ENCODE measurements at places on chromosomes 16 and 17. TPM values are rescaled to one million over a fixed set of nuclear protein-coding genes. Genes with fewer than 3 reads are reported as not detected.

DNA sequence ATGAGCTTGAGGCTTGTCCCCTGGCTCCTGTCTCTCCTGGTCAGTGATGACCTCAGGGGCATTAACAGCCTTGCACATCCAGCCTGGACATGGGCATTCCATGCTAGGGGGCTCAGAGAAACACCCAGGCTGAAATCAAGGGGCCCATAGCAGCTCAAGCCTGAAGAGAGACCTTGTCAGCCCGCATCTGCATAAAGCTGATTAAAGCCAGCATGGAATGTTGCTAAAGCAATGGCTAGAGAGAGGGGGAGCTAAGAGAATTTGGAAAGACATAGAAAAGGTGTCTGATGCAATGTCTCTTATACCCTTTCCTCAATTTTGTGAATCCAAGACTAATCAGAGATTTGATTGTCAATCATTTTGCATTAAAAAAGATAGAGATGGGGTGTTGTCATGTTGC lies 51.4 kb upstream of the WSCD1 start:
- DNase-seq: no peak

GRCh38 chr16:73253922-73254480 lies 206.1 kb upstream of the ZFHX3 start:
- DNase-seq: no peak

- no peak for DNase-seq
Observed at GRCh38 chr17:14737984-14738651, 437.2 kb downstream of the HS3ST3B1 start.

GRCh38 chr17:50117202-50118051 lies 12.5 kb downstream of the SAMD14 start:
- DNase-seq: no peak

DNA sequence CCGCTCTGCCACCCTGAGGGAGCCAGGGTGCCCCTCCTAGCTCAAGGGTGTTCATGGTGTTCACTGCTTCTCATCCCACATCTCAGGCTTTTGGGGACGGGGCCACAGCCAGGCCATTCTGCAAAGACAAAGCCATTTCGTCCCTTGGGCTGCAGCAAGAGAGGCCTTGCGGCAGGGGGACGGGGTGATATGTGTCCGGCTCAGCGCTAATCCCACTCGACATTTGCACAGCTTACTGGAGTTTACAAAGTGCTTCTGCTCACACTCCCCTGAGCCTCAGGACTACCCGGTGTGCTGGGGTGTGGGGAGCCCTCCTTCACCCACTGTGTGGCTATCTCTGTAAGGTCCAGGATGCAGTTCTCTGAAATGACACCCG lies 84.3 kb downstream of the RTN4RL1 start:
- DNase-seq: no peak

- no peak for DNase-seq
Observed at GRCh38 chr17:43734376-43734775, 24.2 kb downstream of the SOST start.

DNA sequence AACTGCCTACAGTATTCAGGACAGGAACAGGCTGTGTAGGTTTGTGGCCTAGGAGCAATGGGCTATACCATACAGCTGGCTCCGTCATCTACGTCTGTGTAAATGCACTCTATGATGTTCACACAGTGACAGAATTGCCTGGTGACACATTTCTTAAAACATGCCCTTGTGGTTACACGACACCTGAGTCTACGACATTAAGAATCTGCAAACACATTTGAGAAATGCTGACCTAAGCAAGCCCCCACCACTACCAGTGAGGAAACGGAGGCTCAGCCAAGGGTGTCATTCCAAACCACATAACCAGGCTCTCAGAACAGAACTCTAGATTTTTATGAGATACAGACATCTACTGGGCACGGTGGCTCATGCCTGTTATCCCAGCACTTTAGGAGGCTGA lies 23.5 kb downstream of the USP36 start:
- DNase-seq: no peak

DNA sequence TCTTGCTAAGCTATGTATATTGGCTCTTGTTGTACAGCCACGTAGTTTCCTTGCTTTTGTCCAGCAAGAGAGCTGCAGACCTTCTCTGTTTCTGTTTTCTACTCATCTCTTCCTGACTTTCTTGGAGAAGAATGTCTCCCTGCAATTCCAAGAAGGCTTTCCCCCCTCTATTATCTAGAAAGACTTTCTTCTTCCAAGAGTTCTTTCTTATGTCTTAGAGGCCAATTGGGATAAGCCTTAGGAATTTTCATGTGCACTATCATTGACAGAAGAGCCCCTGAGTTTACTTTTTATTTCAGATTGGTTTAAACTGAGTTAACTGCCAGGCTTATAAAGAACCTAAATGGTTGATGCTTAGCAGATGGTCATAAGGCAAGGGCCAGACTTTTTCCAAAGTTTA lies 9.0 kb downstream of the CAPNS2 start:
- no peak for DNase-seq

DNA sequence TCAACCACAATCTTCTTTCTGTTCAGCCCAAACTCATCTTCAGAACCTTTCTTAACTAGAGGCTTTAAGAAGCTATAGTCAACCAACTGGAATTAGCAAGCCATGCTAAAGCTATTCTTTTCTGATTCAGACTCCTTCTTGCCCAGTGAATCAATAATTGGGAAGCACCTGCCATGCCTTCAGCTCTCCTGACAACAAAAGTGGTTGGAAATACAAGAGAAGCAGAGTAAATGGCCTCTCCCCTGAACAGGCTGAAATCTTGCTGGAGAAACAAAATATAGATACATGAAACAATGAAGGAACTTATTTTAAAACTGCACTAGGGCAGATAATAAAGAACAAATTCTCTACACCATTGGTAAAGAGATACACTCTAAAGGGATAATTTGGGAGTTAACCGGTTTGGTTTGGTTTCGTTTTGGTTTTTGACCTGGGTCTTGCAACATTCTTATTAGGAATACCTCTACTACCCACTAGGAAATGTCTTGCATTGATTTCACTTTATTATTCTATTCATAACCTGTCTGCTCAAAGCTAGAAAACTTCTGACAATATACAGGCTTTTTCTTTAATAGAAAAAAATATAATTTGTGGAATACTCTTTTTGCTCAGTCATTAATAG lies 173.6 kb upstream of the DYNLRB2 start:
- DNase-seq: no peak

GRCh38 chr17:78568494-78569115 lies 8.6 kb downstream of the DNAH17 start:
- DNase-seq: no peak

- no peak for DNase-seq
Observed at GRCh38 chr17:31586946-31587345, 195.5 kb downstream of the RAB11FIP4 start.

GRCh38 chr16:68234188-68235107 lies 1.5 kb downstream of the ESRP2 start:
- DNase-seq: no peak

DNA sequence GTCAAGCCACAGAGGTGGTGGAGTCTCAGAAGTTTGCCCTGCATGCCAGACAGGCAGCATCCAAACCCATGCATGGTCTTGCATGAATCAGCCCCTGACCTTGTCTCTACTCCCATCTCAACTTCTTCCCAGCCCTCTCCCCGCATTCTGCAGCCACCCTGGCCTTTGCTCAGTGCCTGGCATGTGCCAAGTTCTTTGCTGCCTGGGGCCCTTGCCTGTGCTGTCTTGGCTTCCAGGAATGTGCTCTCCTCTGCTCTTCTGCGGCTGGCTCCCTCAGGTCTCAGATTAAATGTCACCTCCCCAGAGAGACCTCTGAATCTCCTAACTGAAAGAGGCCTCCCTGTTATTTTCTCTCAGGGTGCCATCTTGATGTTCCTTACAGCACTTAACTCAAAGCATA lies 17.6 kb downstream of the DRC3 start:
- no peak for DNase-seq

STAC2 gene
- polyA plus RNA-seq: 5.2 TPM

PRPSAP2 gene
- 57.0 TPM for polyA plus RNA-seq

CBX8 gene
- 14.5 TPM for polyA plus RNA-seq

FOXL1 gene
- polyA plus RNA-seq: 24.2 TPM

ARRB2 gene
- polyA plus RNA-seq: 33.5 TPM

SLC47A2 gene
- polyA plus RNA-seq: 6.7 TPM

CRISPLD2 gene
- polyA plus RNA-seq: 7.2 TPM

SPATA22 gene
- polyA plus RNA-seq: 1.4 TPM

DCTN5 gene
- polyA plus RNA-seq: 71.1 TPM

WNT9B gene
- 8.1 TPM for polyA plus RNA-seq

TBC1D3H gene
- not detected for polyA plus RNA-seq

TMED6 gene
- polyA plus RNA-seq: 2.0 TPM

KRT24 gene
- not detected for polyA plus RNA-seq

SP6 gene
- polyA plus RNA-seq: 3.5 TPM

CMTM2 gene
- polyA plus RNA-seq: 1.5 TPM
